Activated CD4-positive, alpha-beta memory T cell treated with anti-CD3 and anti-CD28 coated beads for 36 hours (primary cell): ENCODE measurements at places on chromosomes 2 and 18.

- H3K27ac ChIP-seq: no peak overlapping the region
- H3K36me3 ChIP-seq: no peaks in the 10 kb centered on the region
- no peak for DNase-seq
- H3K4me3 ChIP-seq: no peak overlapping the region
- H3K4me1 ChIP-seq: no peaks in the 10 kb centered on the region
Observed at GRCh38 chr2:193963472-193964119, 1693.4 kb upstream of the SLC39A10 start.

DNA sequence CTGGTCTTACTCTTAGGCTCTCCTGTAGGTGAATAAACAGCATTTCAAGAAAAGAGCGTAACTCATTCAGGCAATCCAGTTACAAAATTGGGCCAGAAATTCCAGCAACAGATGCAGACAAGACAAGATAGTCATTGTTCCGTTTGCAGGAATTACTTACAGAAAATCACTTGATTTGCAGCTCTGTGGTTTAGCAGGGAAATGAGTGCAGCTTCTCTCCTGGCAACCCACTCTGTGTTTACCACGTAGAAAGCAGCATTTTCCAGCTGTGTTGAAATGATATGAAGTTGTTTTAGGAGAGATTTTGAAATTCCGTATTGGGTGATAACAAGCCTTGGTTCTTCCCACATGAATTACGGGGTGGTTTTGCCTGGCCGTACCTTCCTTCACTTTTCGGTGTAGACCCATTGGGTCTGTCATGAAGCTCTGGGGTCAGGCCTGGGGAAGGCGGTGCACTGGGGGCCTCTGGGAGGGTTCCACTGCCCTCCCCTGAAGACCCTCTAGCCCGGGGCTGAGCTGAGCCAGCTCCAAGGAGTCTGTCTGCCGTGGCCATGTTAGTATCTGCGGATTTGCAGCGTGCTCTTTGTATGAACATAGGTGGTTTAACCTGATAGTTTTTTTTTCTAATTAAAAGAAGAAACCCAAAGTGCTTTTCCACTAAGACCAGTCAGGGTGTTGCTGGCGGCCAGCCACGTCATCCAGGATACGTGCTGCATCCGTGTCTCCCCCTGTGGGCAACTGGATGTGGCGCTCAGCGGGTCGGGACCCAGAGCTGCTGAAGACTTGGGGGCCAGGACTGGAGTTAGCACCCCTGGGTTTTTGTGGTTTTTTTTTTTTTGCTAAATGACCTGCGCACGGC, 58.9 kb upstream of the KCNG2 start:
- no peaks in the 10 kb centered on the region for H3K4me1 ChIP-seq
- no peak overlapping the region for H3K27ac ChIP-seq
- no peak overlapping the region for H3K4me3 ChIP-seq

GRCh38 chr2:157898591-157898996, 22.5 kb upstream of the ACVR1 start:
- H3K27ac ChIP-seq: peak overlapping the region; percentile 99
- peak overlapping the region; percentile 82 for H3K4me3 ChIP-seq
- peaks cover 82% of the 10 kb centered on the region for H3K4me1 ChIP-seq
- H3K27me3 ChIP-seq: no peaks in the 10 kb centered on the region
- H3K36me3 ChIP-seq: no peaks in the 10 kb centered on the region
- peak; percentile 84 for DNase-seq

- no peak overlapping the region for H3K27ac ChIP-seq
- DNase-seq: no peak
- H3K36me3 ChIP-seq: no peaks in the 10 kb centered on the region
- H3K4me1 ChIP-seq: no peaks in the 10 kb centered on the region
Observed at GRCh38 chr2:217064234-217065011, 204.6 kb upstream of the TNP1 start.

DNA sequence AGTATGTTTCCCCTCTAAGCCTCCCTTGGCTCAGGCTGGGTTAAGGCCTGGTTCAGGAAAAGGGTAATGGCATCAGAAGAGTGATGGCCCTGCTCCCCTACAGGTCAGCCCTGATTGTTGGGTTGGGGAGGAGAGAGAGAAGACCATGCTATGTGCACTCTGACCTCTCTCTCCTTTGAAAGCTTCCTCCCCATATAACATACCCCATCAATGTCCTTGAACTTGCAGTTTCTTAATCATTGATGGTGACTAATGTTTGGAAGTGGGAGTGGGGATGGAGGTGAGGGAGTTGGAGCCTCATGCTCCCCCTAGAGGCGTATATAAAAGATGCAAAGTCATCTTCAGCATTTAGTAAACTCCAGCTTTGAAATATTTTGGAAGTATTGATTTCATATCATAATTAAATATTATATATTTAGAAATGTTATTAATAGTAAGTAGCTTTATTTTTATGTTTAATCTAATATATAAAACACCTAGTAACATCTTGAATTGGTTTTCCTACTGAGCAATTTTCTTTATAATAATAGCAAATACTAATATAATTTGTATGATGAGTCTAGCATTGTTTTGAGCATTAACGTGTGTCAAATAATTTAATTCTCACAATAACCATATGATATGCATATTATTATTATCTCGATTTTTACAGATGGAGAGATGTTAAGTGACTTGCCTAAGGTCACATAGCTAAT, 8.8 kb downstream of the PLCL1 start:
- no peaks in the 10 kb centered on the region for H3K27me3 ChIP-seq
- no peak overlapping the region for H3K4me3 ChIP-seq
- DNase-seq: no peak

DNA sequence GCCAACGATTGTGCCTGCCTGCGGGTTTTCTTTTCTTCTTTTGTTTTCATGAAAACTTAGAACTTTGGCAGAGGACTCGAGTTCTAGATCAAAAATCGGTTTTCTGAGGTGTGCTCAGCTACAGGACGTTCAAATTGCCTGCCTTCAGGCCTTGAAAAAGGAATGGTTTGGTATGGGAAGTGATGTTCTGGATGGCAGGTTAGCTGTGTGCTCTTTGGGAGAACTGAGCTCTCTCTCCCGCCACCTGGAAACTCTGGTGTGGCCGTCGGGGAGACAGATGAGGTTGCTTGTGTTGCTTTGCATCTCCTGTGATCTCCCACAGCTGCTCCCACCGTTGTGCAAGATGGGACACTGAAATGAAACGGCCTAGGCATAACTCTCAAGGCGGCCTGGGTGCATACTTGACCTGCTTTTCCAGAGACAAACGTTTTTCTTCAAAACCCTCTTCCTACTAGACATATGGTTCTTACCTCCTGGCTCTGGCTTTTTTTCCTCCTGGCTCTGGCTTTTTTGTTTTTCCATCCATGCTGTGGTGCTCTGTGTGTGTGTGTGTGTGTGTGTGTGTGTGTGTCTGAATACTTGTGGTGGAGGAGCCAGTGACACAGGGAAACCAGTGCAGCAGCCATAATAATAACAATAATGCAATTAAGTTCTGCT, 2.0 kb downstream of the FMNL2 start:
- no peaks in the 10 kb centered on the region for H3K36me3 ChIP-seq
- H3K27ac ChIP-seq: no peak overlapping the region
- DNase-seq: no peak
- H3K4me3 ChIP-seq: peak overlapping the region; percentile 46

DNA sequence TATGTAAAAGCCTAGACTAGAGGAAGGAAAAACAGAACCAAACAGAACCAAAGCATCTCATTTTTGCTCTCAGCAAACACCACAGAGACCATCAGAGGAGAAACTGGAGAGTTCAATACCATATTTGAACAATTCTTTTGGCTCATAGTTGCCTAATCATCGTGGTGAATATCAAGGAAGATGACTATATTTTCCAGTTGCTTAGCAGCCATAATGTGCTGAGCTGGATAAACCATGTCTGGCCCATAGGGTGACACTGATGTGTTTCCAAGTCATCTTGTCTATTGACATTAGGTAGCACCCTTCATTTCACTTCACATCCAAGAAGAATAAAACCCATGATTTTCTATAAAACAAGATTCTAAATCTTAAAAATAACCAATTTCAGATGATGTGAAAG, 5.9 kb upstream of the XRCC5 start:
- H3K4me3 ChIP-seq: no peak overlapping the region
- peaks cover 2% of the 10 kb centered on the region for H3K4me1 ChIP-seq
- peaks cover 4% of the 10 kb centered on the region for H3K36me3 ChIP-seq
- DNase-seq: no peak
- no peak overlapping the region for H3K27ac ChIP-seq
- no peaks in the 10 kb centered on the region for H3K27me3 ChIP-seq

DNA sequence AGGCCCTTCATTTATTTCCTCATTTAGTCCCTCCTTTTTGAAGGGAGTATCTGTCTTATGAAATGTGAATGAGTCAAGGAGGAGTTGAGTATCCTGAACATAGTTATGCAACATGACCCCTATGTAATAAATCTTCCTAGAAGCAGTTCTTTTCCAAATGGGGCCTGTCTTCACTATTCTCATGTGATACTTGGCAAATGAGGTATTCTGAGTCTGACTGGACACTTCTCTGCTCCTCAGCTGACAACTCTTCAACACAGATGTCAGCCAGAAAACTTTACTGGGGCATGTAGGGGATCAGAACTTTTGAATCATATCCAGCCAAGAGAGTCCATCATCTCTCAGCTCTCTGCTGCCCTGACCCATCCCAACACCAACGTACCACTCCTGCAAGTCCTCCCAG, 291.6 kb downstream of the ZNF385B start:
- H3K4me3 ChIP-seq: no peak overlapping the region
- H3K27ac ChIP-seq: no peak overlapping the region
- peaks cover 2% of the 10 kb centered on the region for H3K27me3 ChIP-seq
- H3K36me3 ChIP-seq: no peaks in the 10 kb centered on the region
- no peak for DNase-seq

DNA sequence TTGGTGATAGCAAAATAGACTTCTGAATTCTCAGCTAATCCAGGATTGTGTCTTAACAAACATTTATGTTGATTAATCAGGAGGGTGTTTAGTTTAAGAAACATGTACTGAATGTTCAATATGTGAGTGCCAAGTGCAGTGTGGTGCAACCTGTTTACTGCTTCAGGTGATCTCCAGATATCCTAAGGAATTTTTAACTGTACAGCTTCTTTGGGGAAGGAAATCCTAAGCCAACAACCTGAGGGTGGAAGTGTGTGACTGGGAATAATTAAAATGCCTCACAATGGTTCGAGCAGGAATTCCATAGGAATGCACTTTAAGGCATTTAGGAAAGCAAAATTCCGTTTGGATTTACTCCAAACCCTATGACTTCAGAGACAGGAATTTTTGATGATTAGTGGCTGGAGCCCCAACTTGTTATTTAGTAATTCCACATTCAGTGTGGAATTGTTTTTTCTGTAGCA, 16.4 kb downstream of the CRIM1 start:
- H3K27ac ChIP-seq: no peak overlapping the region
- no peaks in the 10 kb centered on the region for H3K27me3 ChIP-seq
- no peak for DNase-seq
- no peaks in the 10 kb centered on the region for H3K36me3 ChIP-seq
- no peak overlapping the region for H3K4me3 ChIP-seq
- peaks cover 13% of the 10 kb centered on the region for H3K4me1 ChIP-seq

DNA sequence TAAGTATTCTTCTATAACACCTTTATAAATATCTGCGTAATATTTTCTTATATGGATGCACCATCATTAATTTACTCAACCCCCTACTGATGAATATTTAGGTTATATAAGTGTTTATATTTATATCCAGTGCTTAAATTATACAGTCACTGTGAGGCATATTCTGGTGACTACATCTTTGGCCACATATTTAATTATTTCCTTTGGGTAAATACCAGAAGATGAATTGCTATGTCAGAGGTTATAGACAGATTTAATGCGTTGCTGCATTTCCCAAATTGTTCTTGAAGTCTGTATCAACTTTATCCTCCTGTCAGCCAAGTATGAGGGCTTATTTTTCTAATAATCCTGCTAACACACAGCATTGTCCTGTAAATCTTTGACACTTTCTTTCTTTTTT, 18.7 kb downstream of the DYSF start:
- H3K27me3 ChIP-seq: peaks cover 25% of the 10 kb centered on the region
- no peak for DNase-seq
- H3K4me3 ChIP-seq: no peak overlapping the region
- no peak overlapping the region for H3K27ac ChIP-seq

GRCh38 chr2:172404824-172405223, 22.6 kb upstream of the ITGA6 start:
- no peak overlapping the region for H3K27ac ChIP-seq
- H3K27me3 ChIP-seq: peaks cover 6% of the 10 kb centered on the region
- no peak for DNase-seq

DNA sequence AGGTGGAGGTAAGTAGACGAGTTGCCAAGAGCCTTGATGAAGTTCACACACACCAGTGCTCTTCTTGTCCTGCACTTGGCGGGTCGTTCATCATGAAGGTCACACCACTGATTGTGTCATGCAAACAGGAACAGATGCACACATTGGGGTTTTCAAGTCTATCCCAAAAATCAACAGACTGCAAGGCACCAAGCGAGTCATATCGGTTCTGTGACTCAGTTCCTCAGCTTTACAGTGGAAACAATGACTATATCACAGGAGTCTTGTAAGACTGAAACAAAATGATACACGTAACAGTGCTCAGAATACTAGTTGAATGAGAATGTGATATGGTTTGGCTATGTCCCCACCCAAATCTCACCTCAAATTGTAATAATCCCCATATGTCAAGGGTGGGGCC, 526.9 kb upstream of the ID2 start:
- DNase-seq: peak; percentile 70
- H3K27ac ChIP-seq: peak overlapping the region; percentile 74
- peaks cover 28% of the 10 kb centered on the region for H3K4me1 ChIP-seq
- no peak overlapping the region for H3K4me3 ChIP-seq
- no peaks in the 10 kb centered on the region for H3K27me3 ChIP-seq

GRCh38 chr18:65941482-65941881, 190.7 kb downstream of the CDH7 start:
- no peaks in the 10 kb centered on the region for H3K36me3 ChIP-seq
- no peak for DNase-seq
- no peak overlapping the region for H3K27ac ChIP-seq
- no peaks in the 10 kb centered on the region for H3K27me3 ChIP-seq

DNA sequence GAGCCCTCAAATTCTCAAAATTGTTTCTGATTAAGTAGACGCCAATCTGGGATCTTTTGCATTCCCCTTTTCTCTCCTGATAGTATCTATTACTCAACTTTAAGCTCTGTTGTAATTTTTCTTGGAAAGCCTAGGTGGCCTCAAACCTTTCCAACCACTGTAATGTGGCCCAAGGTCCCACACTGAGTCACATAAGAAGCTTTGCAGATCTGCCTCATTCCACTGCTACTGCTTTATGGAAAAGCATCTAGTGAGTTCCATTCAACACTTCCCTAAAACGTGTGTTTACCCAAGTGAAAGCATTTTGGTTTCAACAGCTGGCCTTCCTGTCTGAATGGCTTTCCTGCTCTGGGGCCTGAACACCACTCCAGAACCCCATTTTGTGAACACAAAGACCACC, 493.6 kb upstream of the SPHKAP start:
- H3K27me3 ChIP-seq: no peaks in the 10 kb centered on the region
- no peaks in the 10 kb centered on the region for H3K4me1 ChIP-seq
- no peaks in the 10 kb centered on the region for H3K36me3 ChIP-seq
- no peak for DNase-seq
- no peak overlapping the region for H3K27ac ChIP-seq
